ENCODE measurements at places on chromosomes 2 and 18.

DNA sequence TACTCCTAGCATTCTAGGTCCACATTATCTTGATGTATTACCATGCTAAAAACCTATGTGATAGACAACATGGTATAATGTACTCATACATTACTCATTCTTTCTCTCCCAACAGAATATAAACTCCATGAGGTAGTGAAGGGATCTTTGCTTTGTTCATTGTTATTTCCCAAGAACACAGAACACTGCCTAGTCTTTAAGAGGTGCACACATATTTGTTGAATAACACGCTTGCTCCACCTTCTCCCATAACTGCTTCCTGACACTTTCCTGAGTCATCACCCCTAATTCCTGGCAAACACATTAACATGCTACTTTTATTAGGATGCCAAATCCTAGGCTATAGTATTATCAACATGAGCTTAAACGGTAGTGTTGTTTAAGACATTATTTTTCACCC is 41.3 kb downstream of the REV1 start:
- peak; percentile 78 for DNase-seq

DNA sequence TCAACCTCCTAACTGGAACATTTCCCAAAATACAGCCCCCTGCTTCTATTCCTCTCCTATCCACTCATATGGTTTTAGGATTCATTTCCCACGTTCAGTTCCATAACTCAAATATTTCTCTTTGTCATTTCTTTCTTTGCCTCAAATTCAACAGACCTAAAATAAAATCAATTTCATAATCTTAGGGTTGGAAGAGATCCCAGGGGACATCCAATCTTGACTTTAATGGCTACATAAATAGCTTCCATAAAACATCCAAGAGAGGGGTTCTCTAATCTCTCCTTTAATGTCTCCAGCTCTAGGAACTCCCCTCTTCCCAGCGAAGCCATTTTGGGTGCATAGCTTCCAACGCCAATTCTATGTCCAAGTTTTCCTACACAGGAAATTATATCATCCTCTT is 33.8 kb downstream of the RBKS start:
- no peak for DNase-seq

DNA sequence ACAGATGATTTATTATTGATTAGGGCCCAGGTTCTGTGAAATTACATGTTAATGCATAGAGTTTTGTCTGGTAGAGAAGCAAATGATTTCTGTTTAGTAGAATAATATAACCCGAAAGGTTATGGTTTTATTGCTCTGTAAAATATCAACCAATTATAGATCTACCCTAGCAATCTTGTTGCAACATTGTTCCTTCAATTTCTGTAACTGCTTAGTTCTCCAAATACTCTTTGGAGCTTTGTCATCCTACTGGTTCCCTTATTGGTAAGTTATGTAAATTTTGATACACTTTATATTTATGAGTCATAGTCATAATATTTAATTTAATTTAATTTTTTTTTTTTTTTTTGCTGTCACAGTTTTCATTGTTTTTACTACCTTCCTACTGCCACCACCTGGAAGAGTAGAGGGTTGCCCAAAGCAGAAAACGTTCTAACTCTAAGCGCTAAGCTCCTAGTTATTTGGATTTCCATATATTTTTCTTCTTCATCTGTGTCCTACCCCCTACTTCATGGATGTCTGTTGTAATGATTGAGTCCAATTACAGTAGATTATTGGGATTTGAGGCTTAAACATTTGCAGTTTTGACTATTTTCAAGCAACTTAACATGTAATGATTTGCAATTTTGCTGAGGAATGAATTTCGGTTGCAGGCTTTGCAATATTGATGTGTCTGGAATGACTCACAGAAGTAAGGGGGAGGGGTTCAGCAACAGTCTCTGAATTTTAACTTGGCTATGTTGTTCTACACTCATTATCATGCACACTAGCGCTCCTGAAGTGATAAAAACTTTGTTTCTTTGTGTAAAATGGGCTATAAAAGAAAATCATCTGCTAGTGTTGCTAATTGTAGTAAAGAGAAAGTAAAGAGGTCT is 51.1 kb downstream of the NABP1 start:
- DNase-seq = peak; percentile 46

DNA sequence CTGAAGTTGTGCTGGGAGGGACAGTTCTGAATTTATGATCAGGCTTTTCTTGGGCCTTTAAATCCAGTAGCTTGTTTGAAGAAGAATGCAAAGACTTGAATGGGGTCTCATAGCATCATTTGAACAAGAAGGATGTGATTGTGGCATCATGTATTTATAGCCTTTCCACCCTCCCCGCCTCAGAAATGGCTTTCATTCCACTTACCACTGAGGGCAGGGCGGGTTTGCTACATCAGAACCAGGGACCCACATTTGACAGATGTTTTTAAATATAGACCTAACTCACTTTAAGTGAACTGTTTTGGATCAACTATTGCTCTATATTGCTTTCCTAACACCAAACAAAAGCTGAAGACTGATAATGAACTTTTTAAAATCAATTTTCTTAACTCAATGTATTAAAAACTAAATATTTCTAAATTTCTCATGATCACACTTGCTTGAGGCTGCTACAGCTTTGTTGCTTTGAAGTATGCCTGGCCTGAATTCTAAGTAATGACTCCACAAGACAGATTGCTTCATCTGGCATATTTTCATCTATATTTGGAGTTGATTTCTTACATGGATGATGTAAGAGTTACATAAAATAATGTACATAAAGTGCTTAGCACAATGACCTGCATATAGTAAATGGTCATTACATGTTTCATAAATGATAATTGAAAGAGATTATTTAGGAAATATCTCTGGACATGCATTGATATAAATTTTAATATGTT is 1552.9 kb upstream of the SLC39A10 start:
- DNase-seq = peak; percentile 48

DNA sequence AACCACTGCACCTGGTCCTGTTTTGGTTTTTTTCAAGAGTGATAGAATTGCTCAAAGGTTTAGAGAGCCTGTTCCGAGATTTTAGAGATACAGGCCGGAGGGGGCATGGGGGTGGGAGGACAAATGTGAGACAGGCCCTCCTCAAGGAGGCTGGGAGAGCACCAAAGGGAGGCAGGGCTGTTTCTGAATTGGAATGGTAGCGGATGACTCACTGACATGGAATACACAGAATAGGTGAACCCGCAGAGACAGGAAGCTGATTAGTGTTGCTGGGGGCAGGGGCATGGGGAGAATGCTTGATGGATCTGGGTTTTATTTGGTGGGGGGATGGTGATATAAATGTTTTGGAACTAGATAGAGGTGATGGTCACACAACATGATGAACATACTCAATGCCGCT is 111.0 kb upstream of the MGAT5 start:
- DNase-seq = peak; percentile 75

DNA sequence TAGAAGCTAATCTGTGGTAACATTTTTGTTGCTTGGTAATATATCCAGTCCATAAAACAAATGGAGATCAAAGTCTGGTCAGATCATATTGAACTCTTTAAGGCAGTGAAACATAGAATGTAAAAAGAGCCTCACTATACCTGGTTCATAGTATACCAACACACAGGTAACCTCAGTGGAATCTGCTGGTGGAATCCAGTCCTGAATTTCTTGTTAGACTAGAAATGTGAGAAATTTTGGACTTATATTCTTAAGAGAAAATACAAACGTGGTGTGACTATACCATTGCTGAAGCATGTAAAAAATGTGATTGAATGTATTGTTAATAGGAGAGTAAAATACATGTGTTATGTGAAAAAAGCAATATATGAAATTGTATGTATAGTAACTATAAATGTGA is 46.1 kb upstream of the GRHL1 start:
- DNase-seq = no peak

DNA sequence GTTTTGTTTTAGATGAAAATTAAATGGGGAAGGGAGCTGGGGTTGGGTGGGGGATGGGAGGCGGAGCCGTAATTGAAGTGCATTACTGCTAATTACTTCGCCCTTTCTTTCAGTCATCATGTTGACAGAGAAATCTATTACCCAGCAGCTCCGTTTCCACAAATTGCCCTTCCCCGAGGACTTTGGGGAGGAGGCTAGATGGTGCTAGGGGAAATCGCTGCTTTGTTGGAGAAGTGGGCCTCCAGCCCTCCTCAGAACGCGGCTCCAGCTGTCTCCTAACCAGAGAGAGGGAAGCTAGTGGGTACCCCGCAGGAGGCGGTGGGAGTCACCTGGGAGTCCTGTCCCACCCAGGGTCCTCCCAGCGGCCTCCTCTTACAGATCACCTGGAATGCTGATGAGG is 130.9 kb upstream of the MYCN start:
- no peak for DNase-seq

DNA sequence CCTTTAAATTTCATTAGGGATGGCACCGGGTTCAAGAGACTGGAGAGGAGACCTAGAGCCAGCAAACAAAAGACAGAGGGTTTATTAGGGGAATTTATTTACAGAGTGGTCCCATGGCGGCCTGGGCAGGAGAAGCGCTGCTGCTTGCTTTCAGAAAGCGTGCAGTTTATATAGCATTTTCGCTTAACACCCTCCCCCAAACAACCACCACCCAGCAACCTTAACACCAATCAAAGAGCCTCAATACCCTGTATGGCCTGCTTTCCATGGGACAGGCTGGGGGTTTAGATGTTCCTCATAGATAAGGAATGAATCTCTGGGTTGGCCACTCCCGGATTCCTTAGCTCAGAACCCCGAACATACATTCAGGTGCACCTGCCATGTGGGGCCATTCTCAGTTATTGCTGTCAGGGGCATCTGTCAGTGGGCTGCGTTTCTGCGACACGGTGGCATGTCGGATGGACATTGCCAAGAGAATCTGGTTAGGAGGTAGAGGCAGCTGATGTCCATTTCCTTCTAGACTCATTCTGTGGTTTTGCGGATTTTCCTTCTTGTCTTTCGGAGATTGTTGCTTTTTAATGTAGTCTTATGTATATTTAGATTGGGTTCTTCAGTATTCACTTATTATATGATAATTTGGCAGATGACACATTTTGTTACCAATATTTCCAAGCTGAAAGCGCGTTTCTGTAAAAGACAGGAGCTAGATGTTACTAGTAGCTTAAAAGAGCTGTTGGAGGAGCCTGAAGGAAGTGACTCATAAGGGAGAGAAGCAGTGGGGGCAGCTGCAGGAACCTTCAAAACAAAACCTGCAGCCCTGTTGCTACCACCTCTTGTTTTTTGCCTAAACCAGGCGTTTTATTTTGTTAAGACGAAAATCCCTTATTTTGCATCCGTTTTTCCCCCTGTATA is 7.2 kb downstream of the AGAP1 start:
- peak; percentile 52 for DNase-seq

- no peak for DNase-seq
These were observed 17.7 kb upstream of the MAL start for GRCh38 chr2:95007822-95008221.

DNA sequence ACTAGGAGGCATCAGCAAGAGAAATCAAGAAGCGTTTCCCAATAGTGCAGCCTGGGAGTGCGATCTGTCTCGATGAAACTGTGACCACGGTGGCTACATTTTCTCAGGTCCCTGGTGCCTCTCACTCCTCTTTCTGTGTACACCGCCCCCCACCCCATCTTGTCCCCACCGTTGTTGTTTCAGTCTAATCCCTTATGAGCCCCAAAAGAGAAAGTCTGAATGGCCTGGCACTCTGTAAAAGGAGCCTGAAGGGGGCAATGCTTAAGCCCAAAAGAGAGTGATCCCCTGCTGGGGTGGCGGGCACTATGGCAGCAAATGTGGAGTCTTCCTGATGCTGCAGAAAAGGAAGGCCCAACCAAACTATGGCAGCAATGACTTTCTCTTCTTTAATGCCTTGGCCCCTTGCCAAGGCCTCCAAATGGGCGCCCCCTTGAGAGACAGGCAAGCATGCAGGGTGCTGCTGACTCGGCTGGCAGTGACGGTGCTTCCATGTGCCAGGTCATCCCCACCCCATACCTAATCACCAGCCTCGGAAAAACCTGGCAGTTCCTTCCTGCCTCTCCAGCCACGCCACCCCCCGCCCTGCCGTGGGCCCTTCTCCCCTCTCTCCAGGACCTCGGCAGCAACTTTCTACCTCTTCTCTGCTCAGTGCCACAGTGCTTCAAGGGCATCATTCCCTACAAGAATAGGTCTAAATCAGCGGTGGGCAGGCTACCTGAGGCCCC is 123.0 kb downstream of the CYP26B1 start:
- no peak for DNase-seq

DNA sequence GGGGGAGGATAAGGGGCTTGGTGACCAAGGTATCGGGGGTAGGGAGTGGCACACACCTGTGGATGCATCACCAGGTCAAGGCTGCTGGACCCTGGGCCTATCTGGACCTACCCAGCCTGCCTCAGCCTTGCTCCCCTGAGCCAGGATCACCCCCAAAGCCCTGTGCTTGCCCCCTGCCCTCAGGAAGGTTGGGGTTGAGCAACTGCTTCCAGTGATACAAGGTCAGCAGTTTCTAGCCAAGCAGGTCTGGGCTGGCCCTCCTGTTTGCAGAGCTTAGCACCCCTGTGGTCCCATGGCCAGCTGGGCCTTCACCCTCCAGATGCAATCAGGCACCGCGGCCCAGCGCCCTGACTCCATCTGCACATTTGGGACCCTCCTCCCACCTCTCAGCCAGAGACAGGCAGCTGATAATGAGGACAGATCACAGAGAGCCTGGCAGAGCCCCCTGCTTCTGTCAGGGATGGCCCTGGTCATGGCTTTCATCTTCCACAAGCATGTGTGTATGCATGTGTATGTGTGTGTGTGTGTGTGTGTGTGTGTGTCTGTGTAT is 154.6 kb downstream of the TFCP2L1 start:
- no peak for DNase-seq

- DNase-seq = no peak
These were observed 13.7 kb downstream of the CYB5A start for GRCh38 chr18:74278058-74278457.

GRCh38 chr18:23918395-23919032 is 96.0 kb upstream of the TTC39C start:
- DNase-seq = peak; percentile 66

DNA sequence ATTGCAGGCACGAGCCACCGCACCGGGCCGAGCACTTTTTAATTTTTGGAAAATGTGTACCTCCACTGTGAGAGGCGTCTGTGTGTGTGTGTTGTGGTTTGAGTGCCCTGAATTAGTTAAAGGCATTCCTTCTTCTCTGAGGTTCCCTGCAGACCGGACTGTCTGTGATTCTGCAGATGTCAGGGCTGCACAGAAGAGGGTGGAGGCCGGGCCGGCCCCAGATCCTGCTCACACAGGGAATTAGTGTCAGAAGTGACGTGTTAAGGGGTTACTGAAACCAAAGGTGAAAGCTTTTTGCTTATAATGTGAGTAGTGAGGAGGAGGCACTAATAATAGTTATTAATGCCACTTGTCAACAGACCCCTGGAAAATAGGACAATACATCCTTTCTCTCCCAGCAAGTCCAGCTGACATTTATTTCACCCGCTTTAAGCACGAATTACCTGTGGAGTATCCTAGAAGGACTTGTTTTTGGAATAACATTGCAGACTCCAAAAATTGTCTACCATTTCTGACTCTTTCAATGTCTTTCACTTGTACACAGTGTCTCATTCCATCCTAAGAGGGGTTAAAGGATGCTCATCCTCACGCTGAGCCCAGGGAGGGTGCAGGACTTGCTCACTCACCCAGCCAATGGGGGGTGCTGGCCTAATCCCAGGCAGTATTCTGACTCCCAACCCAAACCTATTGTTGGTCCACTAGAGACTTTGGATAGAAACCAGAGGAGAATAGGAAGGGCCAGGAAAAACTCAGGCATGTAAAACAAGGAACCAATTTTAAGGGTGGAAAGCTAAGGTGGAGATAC is 16.2 kb downstream of the ARHGAP25 start:
- DNase-seq = no peak

- peak; percentile 33 for DNase-seq
These were observed 182.2 kb upstream of the STON1 start for GRCh38 chr2:48347712-48348111.
